Effector memory CD8-positive, alpha-beta T cell (primary cell): ENCODE measurements at places on chromosomes 16 and 17.

DNA sequence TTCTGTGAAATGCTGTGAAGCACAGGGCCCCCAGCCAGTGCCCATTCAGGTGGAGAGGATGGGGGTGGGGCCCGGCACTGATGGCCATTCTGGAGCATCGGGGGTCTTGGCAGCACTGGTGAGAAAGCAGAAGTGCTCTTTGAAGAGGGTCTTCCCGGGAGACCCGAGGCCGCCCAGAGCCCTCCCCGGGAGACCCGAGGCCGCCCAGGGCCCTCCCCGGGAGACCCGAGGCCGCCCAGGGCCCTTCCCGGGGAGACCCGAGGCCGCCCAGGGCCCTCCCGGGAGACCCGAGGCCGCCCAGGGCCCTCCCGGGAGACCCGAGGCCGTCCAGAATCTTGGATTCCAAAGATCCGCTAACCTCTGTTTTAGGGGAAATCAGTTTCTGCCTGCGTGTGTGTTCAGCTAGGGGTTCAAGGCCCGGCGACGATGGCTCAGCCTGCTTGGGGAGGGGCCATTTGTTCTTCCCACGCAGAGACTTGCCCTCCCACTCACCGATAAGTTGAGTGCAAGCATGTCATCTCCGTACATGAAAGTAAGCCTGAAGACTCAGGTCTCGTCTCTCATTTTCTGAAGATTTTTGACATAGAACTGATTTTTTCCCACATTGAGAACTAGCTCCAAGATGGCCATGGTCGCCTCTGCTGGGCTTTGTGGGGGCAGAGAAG, 35.2 kb upstream of the CAPN15 start:
- no peak for DNase-seq

DNA sequence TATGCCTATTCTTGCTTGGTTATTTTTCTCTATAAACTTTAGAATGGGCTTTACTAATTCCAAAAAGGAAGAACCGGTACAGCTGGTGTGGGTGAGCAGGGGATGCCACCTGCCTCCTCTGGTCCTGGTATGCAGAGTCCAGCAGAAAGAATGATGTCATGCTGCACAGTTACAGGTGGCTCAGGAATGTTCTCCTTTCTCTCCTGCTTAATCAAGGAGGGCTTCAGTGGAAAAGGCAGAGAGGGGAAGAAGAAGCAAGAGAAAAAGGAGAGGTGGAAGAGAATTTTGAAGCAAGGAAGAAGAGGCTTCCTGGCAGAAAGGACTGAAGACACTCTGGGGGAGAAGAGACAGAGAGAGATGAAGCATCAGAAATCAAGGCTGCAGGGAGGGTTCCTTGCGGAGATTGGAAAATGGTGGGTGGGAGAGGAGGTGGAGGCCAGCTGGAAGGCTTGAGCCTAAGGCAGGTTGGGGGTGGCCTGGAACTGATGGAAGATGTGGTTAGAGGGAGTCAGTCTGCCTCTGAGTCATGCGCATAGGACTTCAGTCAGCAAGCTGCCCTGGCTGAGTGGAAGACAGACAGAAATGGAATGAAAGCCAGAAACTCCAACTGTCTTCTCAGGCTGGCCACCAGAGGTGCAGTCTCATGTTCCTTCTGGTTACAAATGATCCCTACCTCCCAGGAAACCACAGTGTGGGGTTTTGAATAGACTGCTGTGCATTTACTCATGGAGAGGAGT, 64.6 kb upstream of the CRHR1 start:
- DNase-seq, result no peak

- DNase-seq, result no peak
These were observed 18.3 kb upstream of the ABCA3 start for GRCh38 chr16:2358811-2359210.

- no peak for DNase-seq
These were observed 3.5 kb downstream of the SMTNL2 start for GRCh38 chr17:4587803-4588202.

DNA sequence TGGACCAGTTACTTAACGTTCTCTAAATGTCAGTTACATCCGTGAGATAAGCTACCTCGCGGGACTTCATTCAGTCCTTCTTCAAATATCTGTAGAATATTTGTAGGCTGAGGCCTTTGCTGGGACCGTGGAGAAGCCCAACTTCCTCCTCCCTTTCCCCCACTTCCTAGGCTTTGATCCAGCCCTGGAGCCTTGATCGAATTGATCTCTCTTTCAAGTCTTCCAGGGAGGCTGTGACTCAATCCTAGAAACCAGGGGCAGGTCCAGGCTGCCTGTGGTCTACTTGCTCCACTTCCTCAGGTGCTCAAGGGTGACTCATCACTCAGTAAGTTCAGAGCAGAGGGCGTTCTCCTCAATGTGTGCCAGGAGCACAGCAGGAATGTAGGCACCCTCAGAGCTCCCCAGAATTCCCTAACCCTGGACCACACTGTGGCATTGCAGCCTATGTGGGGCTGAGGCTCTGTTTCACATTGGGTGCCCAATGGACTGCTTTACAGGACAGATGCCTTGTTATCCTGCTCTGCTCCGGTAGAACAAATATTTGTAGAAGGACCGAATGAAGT, 11.2 kb upstream of the CEP20 start:
- DNase-seq, result no peak

GRCh38 chr17:19537111-19537510, 3.5 kb downstream of the SLC47A1 start:
- no peak for DNase-seq
